Activated T-helper 1 cell treated with anti-CD3 and anti-CD28 coated beads, Interleukin-2, amount 50 U/mL, for 16 hours (primary cell): ENCODE measurements at places on chromosomes 16 and 17.

GRCh38 chr16:67157892-67158635 lies 1.6 kb downstream of the TRADD start:
- no peak for DNase-seq

- DNase-seq: no peak
These were observed 12.5 kb downstream of the TOM1L2 start for GRCh38 chr17:17959520-17960361.

- DNase-seq: no peak
These were observed 2.3 kb upstream of the ARMC5 start for GRCh38 chr16:31456988-31457360.

DNA sequence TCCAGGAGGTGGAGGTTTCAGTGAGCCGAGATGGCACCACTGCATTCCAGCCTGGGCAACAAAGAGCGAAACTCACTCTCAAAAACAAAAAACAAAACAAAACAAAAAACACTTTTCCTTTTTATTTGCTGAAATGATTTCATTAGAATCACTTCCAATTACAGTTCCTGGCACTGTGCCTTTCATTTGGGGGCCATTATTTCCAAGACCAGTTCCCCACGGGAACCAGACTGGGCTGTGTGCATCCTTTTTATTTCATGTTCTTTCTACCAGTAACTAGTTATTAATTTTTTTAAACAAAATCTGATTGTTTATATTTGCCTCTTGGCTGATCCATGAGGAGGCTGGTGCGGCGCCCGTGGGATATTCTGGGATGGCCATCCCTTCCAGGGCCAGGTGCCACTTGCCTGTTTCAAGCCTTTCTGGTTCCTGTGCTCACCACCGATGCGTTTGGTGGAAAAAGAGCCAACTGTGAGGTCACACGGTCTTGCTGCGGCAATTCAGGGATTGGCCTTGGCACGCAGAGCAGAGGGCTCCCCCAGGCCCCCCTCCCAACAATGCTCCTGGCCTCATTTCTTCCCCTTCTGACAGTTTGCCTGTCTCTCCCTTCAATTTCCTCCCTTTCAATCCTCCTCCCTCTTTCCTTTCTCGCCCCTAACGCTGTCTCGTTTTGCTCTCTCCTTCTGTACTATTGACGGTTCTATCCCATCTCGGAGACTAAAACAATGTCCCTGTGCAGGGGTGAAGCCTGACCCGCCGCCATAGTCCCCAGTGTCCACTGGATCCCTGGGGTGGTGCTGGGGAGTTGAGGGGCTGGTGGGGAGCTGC lies 13.4 kb downstream of the UBALD1 start:
- DNase-seq: no peak

GRCh38 chr17:44247440-44247841 lies 20.5 kb downstream of the SLC4A1 start:
- DNase-seq: no peak
